ENCODE measurements at places on chromosomes 1 and 21.
A peak's percentile ranks its signal among the peaks of the same experiment; 100 is the strongest.

GRCh38 chr1:174406421-174406820, 41.3 kb upstream of the GPR52 start:
- DNase-seq: no peak

DNA sequence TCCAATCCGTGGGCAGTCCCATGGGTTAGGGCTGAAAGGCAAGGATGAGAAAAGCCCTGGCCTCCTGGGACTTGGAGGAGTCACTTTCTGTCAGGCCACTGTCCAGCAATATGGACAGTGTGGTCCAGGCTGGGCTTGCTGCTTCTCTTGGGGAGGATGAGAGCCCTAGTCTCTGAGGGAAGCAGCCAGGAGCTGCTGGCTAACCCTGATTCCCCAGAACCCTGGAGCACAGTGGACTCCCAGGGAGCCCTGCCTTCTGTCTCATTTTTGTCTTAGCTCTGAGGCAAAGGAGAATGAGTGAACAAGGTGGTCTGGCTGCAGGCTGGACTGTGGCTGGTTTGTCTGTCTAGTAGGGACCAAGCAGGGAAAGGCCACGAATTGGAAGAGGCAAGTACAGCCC, 23.8 kb upstream of the EDN2 start:
- DNase-seq: no peak

DNA sequence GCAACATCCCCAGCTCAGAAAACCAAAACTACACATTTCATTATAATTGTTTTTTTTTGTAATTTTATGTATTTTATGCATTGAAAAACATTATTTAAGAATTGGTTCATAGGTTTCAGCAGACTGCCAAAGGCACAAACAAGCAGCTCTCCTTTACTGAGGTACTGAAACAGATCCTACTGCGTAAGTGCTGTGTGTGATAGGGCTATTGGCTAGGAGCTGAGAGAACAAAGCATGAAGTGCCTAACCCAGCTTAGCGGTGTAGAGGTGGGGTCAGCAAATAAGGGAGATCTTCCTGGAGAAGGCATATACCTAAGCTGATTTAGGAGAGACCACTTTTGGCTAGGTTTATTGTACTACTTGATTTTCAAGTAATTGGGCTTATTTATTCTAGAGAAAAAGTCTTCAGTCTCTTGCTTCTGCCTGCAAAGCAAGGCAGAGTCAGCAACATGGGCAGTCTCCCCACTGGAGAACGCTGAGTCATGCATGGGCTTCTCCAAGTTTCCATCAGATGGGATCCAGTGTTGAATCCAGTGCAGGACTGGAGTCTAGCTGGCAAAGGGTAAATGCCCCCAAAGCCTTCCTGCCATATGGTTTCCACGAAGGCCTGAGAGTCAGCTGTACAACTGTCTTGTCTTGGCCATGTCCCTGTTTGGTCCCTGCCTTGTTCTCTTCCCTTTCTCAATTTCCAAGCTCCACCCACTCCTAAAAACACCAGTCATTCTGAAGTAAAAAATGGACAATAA, 18.0 kb upstream of the YTHDF2 start:
- DNase-seq: no peak

DNA sequence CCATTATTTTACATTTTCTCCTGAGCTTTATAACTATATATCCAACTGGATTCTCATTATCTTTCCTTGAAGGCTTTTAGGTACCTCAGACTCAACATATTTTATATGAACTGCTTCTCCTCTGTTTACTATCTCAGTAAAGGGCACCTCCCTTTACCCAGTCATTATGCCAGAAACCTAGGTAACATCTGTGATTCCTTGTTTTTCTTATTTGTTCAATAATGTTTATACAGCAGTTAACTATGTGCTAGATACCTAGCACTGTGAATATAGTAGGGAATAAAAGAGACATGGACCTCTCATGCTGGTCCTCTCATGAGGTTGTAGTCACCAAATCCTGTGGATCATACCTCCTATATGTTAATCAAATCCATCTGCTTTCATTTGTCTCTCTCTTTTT, 25.6 kb downstream of the PPP1R12B start:
- no peak for DNase-seq

DNA sequence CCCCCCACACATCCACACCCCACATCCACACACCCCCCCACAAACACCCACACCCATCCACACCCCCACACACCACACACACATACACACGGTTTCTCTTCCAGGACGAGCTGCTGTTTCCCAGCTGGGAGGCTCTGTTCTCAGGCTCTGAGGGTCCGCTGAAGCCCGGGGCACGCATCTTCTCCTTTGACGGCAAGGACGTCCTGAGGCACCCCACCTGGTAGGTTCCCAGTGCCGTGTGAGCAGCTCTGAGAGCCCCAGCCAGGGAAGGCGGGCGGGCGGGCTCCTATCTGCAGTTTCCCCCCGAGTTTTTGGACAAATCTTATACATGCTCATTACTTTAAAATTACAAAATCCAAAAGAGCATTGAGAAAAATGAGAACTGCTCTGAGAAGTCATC, 31.2 kb downstream of the SLC19A1 start:
- no peak for DNase-seq

DNA sequence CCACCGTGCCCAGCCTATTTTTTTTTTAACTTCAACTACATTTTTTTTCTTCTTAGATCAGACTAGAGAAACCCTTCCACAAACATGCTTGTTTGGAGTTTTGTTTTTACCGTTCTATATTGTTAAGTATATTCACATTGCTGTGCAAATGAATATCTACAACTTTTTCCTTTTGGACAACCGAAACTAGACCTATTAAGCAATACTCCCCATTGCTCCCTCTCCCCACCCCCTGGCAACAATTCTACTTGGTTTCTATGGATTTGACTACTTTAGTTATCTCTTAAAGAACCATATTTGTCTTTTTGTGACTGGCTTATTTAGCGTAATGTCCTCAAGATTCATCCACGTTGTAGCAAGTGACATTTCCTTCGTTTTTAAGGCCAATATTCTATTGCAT, 19.1 kb downstream of the ETNK2 start:
- DNase-seq: no peak

- no peak for DNase-seq
Measured at GRCh38 chr1:71014178-71014579, 33.4 kb downstream of the PTGER3 start.

GRCh38 chr1:232108598-232108997, 482.0 kb downstream of the DISC1 start:
- no peak for DNase-seq

DNA sequence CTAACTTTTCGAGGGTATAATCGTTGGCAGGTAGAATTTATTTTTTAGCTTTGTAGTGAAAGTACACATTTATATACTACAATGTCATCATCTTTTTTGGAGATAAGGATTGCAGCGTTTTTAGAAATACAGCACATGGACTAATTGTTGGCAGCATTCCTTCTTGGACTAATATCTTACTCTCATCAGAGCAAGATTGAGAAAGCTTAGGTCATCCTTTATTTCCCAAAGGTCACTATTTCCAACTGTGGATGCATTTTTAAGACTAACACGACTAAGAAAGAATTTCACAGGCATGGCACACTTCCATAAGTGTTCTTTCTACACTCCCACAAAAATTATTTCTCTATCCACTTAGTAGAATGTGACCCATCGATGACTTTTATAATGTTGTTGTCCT, 732.3 kb downstream of the NCAM2 start:
- no peak for DNase-seq

GRCh38 chr21:33402001-33402979, 923 bp upstream of the IFNGR2 start:
- peak; percentile 74 for DNase-seq

DNA sequence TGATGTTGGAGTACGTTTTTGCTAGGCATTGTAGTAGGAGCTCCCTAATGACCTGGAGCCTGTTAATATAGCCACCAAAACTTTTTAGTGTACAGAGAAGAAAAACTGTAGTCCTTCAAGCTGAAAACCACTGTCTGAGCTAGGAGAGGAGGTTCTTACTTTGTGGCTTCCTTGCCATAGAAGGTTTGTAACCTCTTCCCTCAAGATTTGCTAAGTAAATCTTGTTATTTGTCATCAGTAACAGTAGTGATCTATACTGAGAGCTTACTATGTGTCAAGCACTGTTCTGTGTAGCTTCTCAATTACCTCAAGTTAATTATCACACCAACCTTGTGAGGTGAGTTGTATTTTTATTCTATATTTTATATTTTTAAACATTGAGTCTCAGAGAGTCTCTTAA, 21.2 kb upstream of the LRRC8C start:
- DNase-seq: no peak

GRCh38 chr1:82273816-82274215, 473.1 kb downstream of the ADGRL2 start:
- no peak for DNase-seq

GRCh38 chr21:44322621-44323325, 16.4 kb downstream of the CFAP410 start:
- DNase-seq: no peak

GRCh38 chr1:218926631-218927030, 247.0 kb upstream of the LYPLAL1 start:
- DNase-seq: no peak

- no peak for DNase-seq
Measured at GRCh38 chr1:183570451-183570850, 19.8 kb downstream of the NCF2 start.

GRCh38 chr1:176225479-176225875, 18.4 kb upstream of the COP1 start:
- no peak for DNase-seq

DNA sequence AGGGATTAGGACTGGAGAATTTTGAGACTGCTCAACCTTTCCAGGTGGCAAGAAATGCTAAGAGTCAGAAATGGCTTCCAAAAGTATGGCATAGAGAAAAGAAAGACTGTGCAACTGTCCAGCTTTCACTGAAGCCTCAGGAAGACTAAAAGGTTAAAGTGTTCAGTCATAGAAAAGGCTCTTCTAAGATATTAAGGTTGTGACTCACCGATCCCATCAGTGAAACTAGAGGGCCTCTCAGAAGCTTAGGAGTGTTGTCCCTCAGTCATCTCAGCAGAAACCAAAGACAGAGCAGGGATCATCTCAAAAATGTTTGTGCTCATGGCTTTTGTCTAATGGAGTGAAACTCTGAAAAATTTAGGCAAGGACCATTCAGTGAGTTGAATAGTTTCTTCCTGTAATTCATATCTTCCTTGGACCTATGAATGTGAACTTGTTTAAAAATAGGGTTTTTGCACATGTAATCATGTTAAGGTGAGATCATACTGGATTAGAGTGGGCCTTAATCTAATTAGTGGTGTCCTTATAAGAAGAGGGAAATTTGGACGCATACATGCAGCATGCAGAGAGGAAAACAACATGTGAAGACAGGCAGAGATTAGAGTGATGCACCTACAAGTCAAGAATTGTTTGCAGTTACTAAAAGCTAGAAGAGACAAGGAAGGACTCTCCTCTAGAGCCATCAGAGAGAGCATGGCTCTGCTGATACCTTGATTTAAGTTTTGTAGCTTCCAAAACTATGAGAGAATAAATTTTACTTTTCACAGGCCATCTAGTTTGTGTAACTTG, 71.3 kb downstream of the RPE65 start:
- no peak for DNase-seq

DNA sequence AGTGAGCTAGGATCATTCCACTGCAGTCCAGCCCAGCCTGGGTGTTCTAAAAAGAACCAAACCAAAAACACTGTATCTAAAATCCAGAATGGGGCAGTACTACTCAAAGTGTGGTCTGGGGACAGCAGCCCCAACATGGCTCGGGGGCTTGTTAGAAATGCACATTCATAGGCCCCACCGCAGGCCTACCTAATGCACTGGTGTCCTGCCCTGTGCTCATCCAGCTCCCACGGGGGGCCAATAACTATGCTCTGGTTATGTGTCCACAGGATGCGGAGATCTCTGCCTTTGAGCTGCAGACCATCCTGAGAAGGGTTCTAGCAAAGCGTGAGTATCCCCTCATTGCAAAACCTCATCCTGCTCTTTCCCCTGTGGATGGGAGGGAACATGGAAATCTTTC, 51.5 kb downstream of the CAPN2 start:
- no peak for DNase-seq

DNA sequence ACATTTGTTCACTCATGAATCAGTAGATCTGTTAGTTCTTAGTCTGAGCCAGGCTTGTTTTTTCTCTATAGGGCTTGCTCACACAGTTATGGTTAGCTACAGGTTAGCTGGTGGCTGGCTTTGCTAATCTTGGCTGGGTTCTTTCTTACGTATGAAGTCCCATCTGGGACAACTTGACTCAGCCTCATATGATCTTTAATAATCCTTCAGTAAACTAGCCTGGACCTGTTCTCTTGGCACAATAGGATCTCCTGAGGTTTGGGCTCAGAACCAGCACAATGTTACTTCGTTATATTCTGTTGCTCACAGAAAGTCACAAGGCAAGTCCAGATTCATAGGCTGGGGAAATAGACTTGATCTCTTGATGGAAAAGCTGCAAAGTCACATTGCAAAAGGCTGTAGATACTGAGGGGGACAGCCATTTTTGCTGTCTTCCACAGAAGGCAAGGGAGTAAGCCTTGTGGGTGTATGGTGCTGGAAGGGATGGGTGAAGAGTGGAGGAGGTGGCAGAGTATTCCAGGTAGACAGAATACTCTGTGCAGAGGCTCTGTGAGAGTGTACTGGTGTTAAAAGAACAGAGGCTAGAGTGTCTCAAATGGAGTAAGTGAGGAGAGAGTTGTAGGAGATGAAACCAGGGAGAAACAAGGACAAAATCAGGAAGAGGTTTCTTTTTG, 24.4 kb downstream of the EFCAB7 start:
- DNase-seq: no peak

- DNase-seq: no peak
Measured at GRCh38 chr1:109356505-109356904, 41.2 kb downstream of the SORT1 start.

DNA sequence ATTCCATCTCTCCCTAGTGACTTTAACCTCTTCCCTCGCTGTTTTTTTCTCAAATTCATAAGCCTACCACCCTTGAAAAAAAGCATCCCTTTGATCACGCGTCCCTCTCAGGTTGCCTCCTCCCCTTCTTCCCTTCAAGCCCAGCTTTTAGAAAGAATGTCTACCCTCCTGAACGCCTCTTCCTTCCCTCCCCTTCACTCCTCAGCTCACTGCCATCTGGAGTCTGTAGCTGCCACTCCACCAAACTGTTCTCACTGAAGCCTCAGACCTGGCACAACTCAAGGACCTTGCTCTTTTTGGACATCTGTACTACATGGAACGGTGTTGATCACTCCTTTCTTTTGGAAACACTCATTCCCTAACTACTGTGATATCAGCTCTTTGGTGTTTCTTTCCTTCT, 80.6 kb downstream of the SLC25A24 start:
- no peak for DNase-seq
